T-helper 2 cell (primary cell): ENCODE measurements at places on chromosomes 1 and 21.

DNA sequence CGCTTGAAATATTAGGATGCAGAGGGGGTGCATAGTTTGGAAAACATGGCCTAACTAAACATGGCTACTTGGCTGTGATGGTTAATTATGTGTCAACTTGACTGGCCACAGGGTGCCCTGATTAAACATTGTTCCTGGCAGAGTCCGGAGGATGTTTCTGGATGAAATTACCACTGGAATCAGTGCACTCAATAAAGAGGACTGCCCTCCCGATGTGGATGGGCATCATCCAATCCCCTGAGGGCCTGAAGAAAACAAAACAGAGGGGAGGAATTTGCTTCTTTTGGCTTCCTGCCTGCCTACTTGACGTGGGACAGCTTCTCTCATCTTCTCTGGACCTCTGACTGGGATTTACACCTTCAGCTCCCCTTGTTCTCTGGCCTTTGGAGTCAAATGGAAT is 79.1 kb upstream of the KCNE2 start:
- no peak for DNase-seq

- DNase-seq, result no peak
These were observed 232.3 kb downstream of the GPR52 start for GRCh38 chr1:174680101-174680500.

DNA sequence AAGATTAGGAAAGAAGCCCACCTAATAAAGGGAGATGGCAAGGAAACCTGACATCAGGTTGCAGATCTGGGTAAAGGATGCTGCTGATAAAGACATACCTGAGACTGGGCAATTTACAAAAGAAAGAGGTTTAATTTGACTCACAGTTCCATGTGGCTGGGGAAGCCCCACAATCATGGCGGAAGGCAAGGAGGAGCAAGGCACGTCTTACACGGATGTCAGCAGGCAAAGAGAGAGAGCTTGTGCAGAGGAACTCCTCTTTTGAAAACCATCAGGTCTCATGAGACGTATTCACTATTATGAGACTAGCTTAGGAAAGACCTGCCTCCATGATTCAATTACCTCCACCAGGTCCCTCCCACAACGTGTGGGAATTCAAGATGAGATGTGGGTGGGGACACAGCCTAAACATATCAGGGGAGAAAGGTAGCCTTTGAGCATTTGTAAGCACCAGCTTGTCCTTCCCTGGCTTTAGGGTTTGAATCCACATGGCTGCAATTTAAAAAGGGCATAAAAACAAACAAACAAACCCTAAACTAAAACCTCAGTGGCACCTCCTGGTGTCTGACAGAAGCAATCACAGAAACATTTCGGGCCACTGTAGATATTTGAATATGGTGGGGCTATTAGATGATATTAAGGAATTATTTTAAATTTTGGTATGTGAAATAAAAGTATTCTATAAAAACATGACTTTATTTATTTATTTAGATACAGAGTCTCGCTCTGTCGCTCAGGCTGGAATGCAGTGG is 33.1 kb downstream of the SLC2A7 start:
- no peak for DNase-seq

DNA sequence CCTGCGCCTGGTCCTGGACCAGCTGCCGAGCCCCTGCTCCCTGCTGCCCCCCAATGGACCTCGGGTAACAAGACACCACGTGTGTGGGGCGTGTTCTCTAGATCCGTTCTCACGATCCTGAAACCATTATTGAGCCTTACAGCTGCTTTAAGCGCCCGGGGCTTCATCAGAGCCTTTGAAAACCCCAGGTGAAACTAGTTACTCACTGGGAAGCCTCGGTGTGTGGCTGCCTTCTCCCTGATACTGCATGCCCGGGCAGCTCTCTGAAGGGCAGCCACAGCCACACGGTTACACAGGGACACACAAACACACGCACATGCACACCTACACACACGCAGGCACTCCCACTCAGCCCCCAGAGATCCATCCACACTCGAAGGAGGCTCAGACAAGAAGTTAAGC is 5.3 kb downstream of the HES2 start:
- no peak for DNase-seq

DNA sequence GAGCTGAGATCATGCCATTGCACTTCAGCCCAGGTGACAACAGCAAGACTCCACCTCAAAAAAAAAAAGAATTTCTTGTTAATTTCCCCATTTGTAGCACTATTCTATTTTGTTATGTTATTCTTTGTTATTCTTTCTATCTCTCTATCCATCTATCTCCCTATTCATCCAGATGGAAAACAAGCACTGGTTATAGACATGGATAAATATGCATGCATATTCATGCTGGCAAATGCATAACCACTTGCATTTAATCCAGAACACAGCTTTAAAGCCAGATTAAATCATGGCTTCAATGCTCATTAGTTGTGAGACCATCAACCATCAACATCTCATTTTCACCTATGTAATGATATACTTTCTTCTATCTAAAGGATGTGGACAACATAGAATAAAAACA is 21.5 kb upstream of the KLHL20 start:
- DNase-seq, result no peak

DNA sequence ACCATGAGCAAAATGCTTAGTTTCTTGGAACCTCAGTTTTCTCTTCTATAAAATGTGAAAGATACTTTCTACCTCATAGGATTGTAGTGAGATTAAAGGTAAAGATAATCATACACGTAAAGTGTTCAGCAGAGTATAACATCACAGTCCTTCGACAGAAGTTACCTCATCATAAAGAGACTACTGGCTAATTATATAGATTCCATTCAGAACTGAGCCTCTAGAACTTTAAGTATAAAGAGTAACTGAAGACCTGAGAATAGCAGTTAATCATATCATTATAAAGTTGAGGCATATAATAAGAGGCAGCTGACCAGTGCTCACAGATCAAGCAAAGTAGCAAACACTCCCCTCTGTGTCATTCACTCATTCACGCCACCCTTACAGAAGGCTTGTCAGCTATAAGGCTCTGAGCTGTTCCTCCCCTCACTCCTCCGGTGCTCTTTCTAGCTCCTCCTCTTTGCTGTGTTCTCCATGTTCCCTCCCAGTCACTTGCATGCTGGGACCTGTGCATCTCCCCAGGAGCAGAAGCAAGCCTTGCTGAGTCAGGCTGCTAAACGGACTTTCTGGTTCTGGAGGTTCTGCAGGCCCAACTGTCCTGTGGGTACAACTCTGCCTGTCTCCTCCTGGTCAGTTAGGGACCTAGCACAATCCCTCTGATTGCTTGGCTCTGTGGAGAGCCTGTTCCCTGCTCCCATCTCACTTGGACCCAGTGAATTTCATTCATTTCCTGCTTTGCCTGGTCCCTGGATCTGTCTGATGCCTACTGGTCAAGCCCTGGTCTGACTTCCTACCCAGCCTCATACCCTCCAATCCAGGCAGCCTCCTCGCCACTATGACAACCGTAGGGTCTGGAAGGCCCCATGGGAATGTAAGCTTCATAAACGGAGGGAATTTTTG is 28.3 kb upstream of the LY9 start:
- DNase-seq, result no peak

- DNase-seq, result no peak
These were observed 98.2 kb downstream of the ATP1A1 start for GRCh38 chr1:116471241-116471640.

GRCh38 chr1:4802024-4802423 is 147.6 kb downstream of the AJAP1 start:
- DNase-seq, result no peak

GRCh38 chr21:40882192-40882915 is 35.4 kb upstream of the DSCAM start:
- no peak for DNase-seq

GRCh38 chr1:229204921-229205777 is 65.8 kb upstream of the RAB4A start:
- no peak for DNase-seq

DNA sequence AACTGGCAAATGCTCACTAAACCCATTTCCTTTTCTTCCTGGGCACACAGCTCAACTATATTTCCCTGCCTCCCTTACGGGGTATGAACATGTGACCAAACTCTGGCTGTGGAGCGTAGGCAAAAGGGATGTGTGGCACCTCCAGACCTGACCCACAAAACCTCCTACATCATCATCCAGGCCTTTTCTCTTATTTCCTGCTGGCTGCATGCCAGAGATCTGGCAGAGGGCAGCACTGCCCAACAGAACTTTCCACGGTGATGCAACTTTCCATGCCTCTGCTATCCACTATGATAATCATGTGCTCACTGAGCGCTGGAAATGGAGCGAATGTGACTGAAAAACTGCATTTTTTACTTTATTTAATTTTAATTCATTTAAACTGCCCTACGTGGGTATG is 99.6 kb upstream of the CACNA1E start:
- DNase-seq, result no peak

GRCh38 chr1:178273707-178274410 is 180.0 kb downstream of the RASAL2 start:
- DNase-seq, result no peak

- no peak for DNase-seq
These were observed 30.6 kb upstream of the HYI start for GRCh38 chr1:43484367-43484766.

GRCh38 chr21:16047904-16048303 is 318.1 kb downstream of the USP25 start:
- no peak for DNase-seq

GRCh38 chr1:117372863-117373412 is 5.7 kb downstream of the MAN1A2 start:
- no peak for DNase-seq

GRCh38 chr1:90347366-90347765 is 352.5 kb downstream of the ZNF326 start:
- DNase-seq, result no peak

- DNase-seq, result peak; percentile 88
These were observed 53.9 kb upstream of the ASPM start for GRCh38 chr1:197200272-197200899.
